ENCODE measurements at places on chromosomes 7 and 10.
A peak's percentile ranks its signal among the peaks of the same experiment; 100 is the strongest.

DNA sequence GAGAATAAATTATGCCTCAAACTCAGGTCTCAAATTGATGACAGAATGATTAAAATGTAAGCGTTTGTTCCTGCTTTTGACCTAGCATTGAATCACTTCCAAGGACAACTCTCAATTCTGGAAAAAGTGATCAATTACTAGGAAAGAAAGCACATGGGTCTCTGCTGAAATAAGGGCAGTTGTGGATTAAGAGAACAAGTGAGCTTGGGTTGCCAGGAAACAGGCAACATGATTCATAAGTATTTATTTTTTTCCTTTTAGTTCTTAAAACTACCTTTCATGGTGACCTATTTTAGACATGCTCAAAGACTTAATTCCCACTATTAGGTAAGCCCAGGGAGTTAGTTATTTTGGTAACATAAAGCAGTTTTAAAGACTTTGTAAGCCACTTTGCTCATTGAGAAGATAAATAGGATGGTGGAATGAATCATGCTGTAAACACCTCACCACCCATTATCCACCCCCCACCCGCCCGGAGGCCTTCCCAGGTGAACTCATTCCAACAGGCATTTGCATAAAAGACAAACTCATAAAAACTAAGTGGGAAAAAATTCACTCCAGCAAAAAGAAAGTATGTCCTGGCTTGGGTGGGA, 728.3 kb downstream of the SORCS1 start:
- DNase-seq = no peak

DNA sequence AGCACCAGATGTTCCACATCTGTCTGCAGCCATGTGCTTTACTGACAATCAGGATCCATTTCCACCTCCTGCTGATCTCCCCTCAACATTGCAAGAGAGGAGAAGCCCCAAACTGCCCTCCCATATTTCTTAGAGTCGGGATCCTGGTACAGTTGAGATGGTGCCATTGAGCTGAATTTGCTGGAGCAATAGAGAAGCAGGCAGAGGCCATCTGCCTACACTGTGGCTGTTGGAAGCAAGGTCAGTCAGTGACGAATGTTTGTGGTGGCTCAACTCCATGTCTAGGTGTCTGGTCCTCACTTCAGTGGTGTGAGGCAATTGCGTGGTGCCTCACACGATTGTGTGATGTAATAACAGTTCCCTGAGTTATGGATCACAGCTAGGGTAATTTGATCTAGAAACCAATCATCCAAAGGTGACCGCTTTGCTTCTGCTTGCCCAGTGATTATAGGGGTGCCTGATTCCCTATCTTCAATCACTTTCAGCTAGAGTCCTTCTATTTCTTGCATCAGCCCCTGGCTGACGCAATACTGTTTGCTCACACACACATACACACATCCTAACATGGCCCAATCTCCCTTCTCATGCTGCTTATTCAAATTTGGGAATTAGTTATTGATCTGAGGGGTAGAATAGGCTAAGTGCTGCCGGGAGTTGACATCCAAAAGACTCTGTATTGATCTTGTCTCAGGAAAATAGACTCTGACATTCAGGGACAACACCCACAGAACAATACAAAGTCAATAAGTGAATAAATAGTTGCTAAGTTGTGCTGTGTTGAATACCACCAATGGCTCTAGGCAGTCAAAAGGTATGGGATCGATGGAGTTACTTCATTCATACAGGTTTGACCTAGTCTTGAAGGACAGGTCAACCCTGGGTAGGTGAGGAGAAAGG, 46.1 kb upstream of the SLC35B4 start:
- no peak for DNase-seq

DNA sequence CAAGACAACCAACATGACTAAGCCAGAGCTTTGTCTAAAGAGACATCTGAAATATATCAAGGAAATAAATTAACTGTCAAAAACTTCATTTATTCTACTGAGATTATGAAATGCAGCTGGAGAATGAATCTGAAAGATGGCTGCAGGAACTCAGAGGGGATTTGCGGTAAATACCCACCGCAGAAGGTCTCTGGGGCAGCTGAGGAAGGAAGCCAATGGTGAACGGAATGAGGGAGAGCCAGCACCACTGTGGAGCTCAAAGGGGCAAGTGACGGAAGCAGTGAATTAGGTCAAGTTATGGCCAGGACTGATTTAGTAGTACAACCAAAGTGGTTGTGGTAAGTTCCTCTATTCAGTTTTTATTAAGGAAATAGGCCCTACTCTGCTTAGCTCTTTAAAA, 215.3 kb upstream of the GLI3 start:
- no peak for DNase-seq

GRCh38 chr10:13730956-13731355, 144.2 kb downstream of the PRPF18 start:
- no peak for DNase-seq

- no peak for DNase-seq
Observed at GRCh38 chr7:106618480-106618879, 42.5 kb downstream of the CCDC71L start.

DNA sequence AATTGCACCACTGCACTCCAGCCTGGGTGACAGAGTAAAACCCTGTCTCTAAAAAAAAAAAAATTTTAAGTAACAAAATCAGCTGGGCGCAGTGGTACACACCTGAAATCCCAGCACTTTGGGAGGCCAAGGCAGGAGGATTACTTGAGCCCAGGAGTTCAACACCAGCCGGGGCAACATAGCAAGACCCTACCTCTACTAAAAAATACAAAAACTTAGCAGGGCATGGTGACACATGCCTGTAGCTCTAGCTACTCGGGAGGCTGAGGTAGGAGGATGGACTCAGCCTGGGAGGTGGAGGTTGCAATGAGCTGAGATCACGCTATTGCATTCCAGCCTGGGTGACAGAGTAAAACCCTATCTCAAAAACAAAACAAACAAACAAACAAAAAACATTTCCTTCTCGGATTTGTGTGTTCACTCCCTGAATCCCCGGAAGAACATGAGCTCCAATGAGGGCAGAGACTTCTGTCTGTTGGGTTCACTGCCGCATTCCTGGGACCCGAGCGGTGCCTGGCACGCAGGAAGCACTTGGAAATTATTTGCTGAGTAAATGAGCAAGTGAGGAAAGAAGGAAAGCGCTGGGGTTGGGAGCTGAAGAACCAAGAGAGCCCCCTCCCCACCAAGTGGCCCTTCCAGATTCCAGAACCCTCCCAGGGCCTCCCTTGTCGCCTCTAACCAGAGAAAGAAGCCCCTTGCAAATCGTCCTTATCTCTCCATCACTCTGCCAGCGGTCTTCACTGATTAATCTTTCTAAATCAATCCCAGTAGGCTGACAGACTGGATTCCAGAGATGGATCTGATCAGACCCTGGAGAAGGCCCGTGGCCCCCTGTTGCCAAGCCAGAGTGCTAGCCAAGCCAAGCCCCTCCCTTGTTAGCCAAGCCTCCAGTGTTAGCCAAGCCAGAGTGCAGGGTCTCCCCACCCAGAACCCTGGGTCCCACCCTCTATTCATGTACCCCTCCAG, 6.2 kb downstream of the TNRC18 start:
- no peak for DNase-seq

DNA sequence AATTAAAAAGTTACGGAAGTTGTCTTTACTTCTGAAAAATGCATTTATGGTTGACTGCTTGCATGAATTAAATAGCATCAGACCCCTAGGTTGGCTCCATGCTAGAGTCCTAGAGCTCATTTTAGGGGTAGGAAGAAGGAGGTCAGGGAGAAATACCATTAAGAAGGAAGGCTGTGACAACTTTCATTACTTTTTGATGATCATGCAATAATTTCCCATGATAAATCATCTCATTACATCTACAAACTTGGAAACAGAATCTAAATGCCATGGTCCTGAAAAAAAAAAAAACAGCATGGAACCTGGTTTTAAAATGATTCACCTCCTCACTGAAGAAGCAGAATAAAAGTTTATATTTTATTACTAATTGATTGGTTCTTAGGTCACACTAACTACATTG, 20.3 kb upstream of the PLXNA4 start:
- no peak for DNase-seq

- DNase-seq = no peak
Observed at GRCh38 chr7:151439855-151440798, at the start of gene CRYGN. TSS of gene CRYGN (minus strand) at chr7:151440141. CDS start at chr7:151439917, 224 bp downstream.

DNA sequence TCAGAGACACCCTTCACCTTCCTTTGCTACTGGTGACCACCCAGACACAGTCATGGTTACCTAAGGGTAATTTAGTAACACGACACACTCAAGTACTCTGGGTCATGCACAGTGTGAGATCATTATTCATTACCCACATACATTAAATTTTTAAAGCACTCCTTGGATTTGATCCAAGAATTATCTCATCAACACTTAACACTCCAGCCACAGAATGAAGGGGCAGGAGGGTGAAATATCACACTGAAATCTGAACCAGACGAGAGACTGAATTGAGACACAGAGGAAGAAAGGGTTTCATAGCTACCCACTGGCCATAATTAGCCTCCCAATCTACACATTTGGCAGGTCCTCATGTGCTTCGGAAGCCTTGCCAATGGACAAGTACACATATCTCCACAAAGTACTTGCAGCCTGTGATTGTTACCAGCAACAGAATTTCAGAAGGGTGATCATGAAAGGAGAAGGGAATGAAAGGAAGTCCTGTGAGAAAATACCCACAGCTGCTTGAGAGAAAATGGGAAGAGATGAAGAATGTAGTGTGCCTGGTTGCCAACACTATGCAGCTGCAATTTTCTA, 189.3 kb downstream of the POLR1F start:
- no peak for DNase-seq

- DNase-seq = no peak
Observed at GRCh38 chr10:113133497-113134115, 183.6 kb downstream of the TCF7L2 start.

- DNase-seq = no peak
Observed at GRCh38 chr7:47186316-47186715, 395.6 kb downstream of the TNS3 start.

- DNase-seq = no peak
Observed at GRCh38 chr10:37703114-37703513, 154.3 kb downstream of the ZNF248 start.

- no peak for DNase-seq
Observed at GRCh38 chr10:122057841-122058413, 69.0 kb downstream of the TACC2 start.

GRCh38 chr10:103763374-103764202, 91.8 kb downstream of the SH3PXD2A start:
- no peak for DNase-seq

- peak; percentile 95 for DNase-seq
Observed at GRCh38 chr10:17216217-17216900, 11.7 kb upstream of the VIM start.

DNA sequence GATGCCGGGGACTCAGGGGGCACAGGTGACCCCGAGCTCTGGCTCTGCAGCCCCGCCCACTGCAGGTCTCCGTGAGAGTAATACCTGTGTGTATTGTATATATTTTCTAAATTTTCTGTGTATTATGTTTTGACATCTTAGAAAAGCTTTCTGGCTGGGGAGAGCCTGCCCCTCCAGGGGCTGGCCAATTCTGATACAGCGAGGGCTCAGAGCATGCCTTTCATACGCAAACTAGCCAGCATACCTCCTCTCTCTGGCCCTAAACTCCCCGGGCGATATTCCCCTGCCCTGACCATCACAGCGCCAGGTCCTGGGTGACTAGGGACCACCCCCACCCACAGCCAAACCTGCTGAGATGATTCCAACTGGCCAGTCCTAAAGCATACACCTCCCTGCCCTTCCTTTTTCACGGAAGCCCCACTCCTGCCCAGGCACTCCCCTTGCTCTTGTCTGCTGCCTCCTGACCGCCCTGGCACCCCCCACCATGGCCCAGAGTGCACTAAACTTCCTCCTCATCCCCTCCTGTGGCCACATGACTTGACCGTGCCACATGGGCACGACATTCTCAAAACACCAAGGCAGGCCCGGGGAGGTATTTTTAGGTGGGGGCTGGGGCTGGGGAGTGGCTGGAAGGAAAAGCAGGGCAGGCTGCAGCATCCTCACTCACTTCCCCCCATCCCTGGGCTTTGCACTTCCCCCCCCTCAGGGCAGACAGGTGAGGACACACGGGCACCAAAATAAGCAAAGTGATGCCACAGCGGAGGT, 61.5 kb downstream of the INSIG1 start:
- DNase-seq = no peak

DNA sequence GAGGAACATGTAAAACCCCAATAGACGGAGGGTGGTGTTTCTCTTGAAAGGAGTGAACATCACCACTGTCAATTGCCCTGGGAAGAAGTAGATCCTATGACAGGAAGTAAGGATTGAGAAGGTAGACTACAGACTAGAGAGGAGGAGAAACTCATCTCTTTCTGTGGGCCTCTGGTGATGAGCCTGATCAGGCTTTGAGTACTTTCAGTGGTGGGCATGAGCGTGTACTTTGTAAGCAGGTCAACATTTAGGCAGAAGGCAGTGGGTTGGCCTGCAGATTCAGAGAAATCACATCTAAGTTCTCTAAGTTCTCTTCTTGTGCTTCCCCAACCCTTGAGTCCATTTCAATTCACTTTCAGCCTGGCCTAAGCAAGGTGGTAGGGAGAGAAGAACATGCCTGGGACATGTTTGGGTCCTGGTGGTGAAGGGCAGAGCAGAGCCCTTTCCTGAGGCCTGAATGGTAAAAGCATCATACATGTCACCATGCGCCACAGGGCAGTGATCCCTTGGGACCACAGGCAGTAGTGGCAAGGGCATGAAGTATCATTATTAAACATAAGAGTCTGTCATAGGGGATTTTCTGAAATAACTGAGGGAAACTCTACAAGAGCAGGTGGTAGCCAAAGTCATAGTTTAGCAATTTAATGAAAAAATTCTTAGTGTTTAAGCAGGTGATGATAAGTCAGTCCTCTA, 56.4 kb upstream of the ANKRD1 start:
- no peak for DNase-seq

- DNase-seq = no peak
Observed at GRCh38 chr10:76175533-76176165, 744.2 kb downstream of the LRMDA start.

DNA sequence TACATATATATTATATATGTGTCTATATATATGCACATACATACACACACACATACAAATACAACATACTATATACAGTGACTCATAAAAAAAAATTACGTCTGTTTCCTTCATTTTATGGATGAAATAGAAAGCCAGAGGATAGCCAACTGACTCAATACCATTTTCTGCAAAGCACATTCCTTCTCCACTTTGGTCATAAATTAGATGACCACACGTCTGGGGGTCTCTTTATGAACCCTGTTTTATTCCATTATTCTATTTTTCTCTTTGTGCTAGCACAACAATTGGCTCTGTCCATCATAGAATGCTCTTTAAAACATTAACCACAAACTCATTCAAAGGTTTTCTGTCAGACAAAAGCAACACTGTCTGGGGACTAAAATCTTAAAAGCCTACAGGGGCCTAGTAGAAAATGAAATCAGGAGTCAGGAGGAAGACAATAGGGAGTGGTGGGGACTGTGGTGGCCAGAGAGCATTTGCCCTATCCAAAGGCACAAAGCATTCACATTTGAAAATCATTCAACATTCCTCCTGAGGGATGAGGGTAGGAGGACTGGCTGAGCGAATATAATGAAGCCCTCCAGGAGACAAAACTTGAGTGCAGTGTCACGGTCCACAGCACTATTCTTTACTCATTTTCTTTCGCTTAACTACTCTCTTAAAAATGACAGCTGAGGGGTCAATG, 4.3 kb downstream of the CUBN start:
- no peak for DNase-seq

Measured in fibroblast of the conjunctiva (primary cell).